ENCODE measurements at places on chromosomes 16 and 17.

GRCh38 chr17:39772415-39772814, 34.7 kb downstream of the GRB7 start:
- peaks cover 34% of the 10 kb centered on the region for H3K4me1 ChIP-seq
- no peak for DNase-seq
- no peak overlapping the region for H3K4me3 ChIP-seq
- no peaks in the 10 kb centered on the region for H3K36me3 ChIP-seq

DNA sequence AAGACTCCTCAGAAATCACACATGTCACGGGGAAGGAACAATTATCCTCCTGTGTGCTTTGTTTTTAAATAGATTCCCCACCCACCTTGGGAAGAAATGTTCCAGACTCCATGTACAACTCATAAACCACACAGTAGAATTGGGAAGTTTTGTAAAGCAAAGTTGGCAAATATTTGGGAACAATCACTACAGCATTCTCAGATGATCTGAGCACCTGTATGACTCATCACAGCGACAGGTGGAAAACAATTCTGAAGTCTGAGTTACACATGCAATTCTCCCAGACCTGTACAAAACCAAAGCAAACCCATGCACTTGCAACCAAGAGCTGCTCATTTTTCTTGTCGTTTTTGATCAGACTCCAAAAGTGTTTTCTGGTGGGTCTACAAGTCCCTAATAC, 14.4 kb upstream of the MYLK3 start:
- H3K36me3 ChIP-seq: no peaks in the 10 kb centered on the region
- H3K4me3 ChIP-seq: no peak overlapping the region
- no peak overlapping the region for H3K27ac ChIP-seq

GRCh38 chr16:64826374-64826773, 295.5 kb downstream of the CDH11 start:
- no peak overlapping the region for H3K4me3 ChIP-seq
- peaks cover 14% of the 10 kb centered on the region for H3K27me3 ChIP-seq
- H3K4me1 ChIP-seq: no peaks in the 10 kb centered on the region

GRCh38 chr17:60139438-60140285, 10.1 kb upstream of the CA4 start:
- H3K4me3 ChIP-seq: peak overlapping the region; percentile 17
- peak; percentile 74 for DNase-seq
- no peak overlapping the region for H3K27ac ChIP-seq
- peaks cover 89% of the 10 kb centered on the region for H3K27me3 ChIP-seq
- peaks cover 25% of the 10 kb centered on the region for H3K4me1 ChIP-seq

- peak overlapping the region; percentile 88 for H3K4me3 ChIP-seq
- H3K27me3 ChIP-seq: no peaks in the 10 kb centered on the region
- peaks cover 2% of the 10 kb centered on the region for H3K36me3 ChIP-seq
- peaks cover 29% of the 10 kb centered on the region for H3K4me1 ChIP-seq
- H3K27ac ChIP-seq: peak overlapping the region; percentile 98
These were observed 1.8 kb downstream of the GGNBP2 start for GRCh38 chr17:36546418-36547093.

- peaks cover 68% of the 10 kb centered on the region for H3K27me3 ChIP-seq
- peaks cover 3% of the 10 kb centered on the region for H3K36me3 ChIP-seq
- peaks cover 14% of the 10 kb centered on the region for H3K4me1 ChIP-seq
- H3K4me3 ChIP-seq: no peak overlapping the region
These were observed 33.7 kb upstream of the TNRC6C start for GRCh38 chr17:77924757-77925336.

GRCh38 chr17:10149573-10150399, 48.6 kb downstream of the GAS7 start:
- H3K27me3 ChIP-seq: no peaks in the 10 kb centered on the region
- DNase-seq: no peak
- H3K36me3 ChIP-seq: peaks cover 1% of the 10 kb centered on the region

GRCh38 chr16:77657016-77657415, 65.3 kb upstream of the NUDT7 start:
- no peak for DNase-seq
- H3K4me1 ChIP-seq: peaks cover 13% of the 10 kb centered on the region
- peaks cover 2% of the 10 kb centered on the region for H3K27me3 ChIP-seq
- no peak overlapping the region for H3K4me3 ChIP-seq

DNA sequence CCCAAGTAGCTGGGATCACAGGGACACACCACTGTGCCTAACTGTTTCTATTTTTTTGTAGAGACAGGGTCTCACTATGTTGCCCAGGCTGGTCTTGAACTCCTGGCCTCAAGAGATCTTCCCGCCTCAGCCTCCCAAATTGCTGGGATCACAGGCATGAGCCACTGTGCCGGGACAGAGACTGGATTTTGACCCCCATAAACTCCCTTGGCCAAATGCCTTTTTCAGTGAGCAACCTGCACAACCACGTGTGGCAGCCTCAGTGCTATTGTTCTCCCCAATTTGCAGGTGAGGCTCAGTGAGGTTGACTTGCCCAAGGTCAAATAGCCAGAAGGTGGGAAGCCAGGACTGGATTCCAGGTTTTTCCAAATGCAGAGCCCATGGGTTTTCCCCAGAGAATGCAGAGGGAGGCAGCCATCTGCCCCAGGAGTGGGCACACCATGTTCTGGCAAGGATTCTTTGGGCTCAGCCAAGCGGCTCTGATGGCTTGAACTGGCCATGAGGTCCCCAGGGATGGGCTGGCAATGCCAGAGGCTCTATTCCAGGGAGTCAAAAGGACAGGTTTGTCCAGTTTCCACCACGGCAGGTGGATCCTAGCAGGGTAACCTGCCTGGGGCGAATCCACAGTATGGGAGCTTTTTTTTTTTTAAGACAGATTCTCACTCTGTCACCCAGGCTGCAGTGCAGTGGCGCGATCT, 1.8 kb downstream of the IL27 start:
- H3K4me3 ChIP-seq: no peak overlapping the region
- H3K36me3 ChIP-seq: no peaks in the 10 kb centered on the region
- H3K27me3 ChIP-seq: peaks cover 8% of the 10 kb centered on the region

Data from mesothelial cell of epicardium (in vitro differentiated cells).